Left kidney (tissue), 8 donors: ENCODE measurements at places on chromosomes 7 and 10. TPM values are rescaled to one million over a fixed set of nuclear protein-coding genes. Genes with fewer than 3 reads are reported as not detected.

- no peak for DNase-seq
These were observed 177.3 kb upstream of the PHYHIPL start for GRCh38 chr10:58998924-58999713.

- no peak for DNase-seq
These were observed 358.8 kb downstream of the THSD7A start for GRCh38 chr7:11473220-11473619.

GRCh38 chr10:128929767-128930166 lies 537.3 kb upstream of the MGMT start:
- DNase-seq: no peak

DNA sequence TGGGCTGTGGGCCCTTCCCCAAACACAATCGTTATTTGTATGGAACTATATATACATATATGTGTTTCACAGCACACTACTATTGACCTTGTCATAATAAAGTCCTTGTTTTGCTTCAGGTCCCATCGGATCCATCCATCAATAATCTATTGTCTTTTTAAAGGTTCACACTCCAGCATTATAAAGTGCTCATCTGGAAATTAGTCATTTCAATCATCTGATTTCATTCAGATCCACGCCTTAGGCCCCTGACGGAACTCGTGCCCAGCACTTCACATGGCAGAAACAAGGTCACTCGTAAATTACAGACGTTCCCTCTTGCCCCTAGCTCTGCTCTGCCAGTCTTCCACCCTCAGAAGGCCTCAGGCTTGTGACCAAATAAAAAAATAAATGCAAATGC lies 133.1 kb upstream of the PPP2R2D start:
- no peak for DNase-seq

DNA sequence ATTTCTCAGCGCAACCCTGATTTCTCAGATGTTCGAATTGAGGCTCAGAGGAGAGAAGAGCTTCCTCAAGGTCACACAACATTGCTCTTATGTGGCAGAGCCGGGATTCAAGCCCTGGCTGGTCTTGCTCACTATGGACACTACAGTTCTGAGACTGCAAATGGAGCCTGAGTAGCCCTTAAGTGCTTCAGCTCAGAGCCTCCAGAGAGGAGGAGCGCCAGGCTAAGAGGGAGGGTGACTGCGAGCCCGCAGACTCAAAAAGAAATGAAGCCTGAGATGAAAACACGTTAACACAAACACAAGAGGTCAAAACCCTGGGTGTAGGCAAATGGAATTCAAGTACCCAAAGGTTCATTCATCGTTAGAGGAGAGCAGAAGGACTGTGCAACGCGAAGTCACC lies 13.9 kb downstream of the ARHGAP22 start:
- DNase-seq: no peak

DNA sequence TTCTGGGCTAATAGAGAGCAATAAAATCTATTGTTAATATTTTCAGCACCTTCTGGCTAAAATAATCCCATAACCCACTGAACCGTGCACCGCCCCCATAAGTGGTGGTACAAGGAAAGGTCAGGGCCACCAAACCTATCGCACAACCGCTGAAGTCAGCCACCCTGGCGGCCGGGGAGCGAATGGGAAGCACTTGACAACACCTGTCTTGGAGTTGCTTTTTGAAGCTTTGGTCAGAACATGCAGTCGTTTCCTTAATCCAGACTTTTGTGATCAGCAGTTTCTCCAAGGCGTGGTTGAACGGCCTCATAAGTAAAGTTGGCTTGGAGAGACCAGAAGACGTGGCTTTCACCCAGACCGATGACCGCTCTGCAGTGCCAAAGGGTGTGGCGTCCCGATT lies 97.4 kb downstream of the DNAJB6 start:
- DNase-seq: no peak

The PKD2L1 gene
- polyA plus RNA-seq: 0.38 TPM

The GIMAP4 gene
- 26.3 TPM for polyA plus RNA-seq
